Peyer's patch (tissue), 4 donors: ENCODE measurements at places on chromosomes 6 and 20. TPM values are rescaled to one million over a fixed set of nuclear protein-coding genes. Genes with fewer than 3 reads are reported as not detected.

The IRAK1BP1 gene
- 3.6 TPM for total RNA-seq

The PAX1 gene
- not detected for total RNA-seq

The KHDC1L gene
- total RNA-seq, result not detected

The MDFI gene
- 2.6 TPM for total RNA-seq

DNA sequence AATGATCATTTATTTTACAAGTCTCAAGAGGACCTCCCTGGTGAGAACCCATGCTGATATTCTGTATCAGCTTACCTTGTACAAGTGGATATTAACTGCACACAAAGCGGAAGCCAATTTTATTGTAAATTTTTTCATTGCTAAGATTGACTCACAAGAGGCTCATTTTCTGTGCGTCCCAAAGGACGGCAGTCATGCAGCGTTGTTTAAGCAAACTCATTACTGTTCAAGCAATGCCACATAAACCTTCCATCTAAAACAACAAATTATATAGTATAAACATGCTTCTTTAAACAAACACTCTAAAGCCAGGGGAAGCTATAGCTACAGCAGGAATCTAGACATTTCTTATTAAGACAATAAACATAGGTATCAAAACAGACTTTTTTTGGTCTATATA, 575.3 kb downstream of the FRK start:
- H3K36me3 ChIP-seq, result no peaks in the 10 kb centered on the region
- no peak overlapping the region for H3K27ac ChIP-seq
- no peak for DNase-seq
- no peaks in the 10 kb centered on the region for H3K4me1 ChIP-seq
- H3K27me3 ChIP-seq, result no peaks in the 10 kb centered on the region

DNA sequence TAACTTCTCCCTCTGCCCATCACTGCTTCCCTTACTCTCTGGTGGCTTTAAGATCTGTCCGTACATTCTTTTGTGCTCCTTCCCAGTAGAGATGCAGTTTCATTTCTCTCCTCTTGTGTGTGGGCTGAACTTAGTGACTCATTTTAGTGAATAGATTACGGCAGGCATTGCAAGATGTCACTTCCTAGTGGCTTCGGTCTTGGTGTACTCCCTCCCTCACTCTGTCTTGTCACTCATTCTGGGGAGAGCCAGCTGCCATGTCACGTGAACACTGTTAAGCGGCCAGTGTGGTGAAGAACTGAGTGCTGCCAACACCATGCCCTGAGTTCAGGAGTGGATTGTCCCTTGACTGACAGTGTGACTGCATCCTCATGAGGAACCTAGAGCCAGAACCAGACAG, 115.9 kb downstream of the OTOR start:
- DNase-seq, result no peak
- no peak overlapping the region for H3K27ac ChIP-seq
- H3K36me3 ChIP-seq, result no peaks in the 10 kb centered on the region
- H3K27me3 ChIP-seq, result no peaks in the 10 kb centered on the region
- H3K4me3 ChIP-seq, result no peak overlapping the region

DNA sequence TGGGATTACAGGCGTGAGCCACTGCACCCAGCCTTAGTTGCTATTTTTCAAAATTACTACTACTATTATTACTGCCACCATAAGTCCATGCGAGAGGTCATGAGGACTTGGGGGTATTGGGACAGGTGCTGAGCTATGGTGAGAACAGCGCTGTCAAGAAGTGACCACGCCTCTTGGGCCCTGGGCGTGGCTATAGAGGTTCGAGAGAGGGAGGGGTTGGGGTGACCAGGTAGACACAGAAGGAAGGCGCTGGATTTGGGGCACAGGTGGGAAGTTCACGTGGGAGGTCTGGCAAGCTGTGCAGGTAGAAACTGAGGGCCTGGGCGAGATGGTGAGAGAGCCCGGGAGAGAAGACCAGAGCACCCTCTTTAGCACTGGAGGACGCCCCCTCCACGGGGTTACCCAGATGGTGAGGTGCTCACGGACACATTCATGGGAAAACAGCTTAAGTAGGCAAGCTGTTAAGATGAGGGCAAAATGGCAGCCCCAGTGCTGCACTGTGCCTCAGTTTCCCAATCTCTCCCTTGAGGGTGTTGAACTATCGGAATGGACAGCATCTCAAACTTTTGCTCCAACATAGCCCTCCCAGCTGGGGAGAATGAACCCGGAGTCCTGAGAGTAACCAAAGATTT, 61.0 kb downstream of the RAB44 start:
- H3K27me3 ChIP-seq, result no peaks in the 10 kb centered on the region
- H3K27ac ChIP-seq, result peak overlapping the region; percentile 76

GRCh38 chr6:148943451-148943850, 196.6 kb downstream of the UST start:
- H3K4me1 ChIP-seq, result no peaks in the 10 kb centered on the region
- H3K36me3 ChIP-seq, result no peaks in the 10 kb centered on the region
- H3K27ac ChIP-seq, result no peak overlapping the region
- no peak overlapping the region for H3K4me3 ChIP-seq

GRCh38 chr20:47610247-47610944, 108.7 kb downstream of the NCOA3 start:
- no peaks in the 10 kb centered on the region for H3K36me3 ChIP-seq
- H3K4me3 ChIP-seq, result no peak overlapping the region
- no peaks in the 10 kb centered on the region for H3K27me3 ChIP-seq
- no peak for DNase-seq
- peak overlapping the region; percentile 30 for H3K27ac ChIP-seq

GRCh38 chr20:47660983-47661700, 124.1 kb downstream of the SULF2 start:
- DNase-seq, result no peak
- H3K4me3 ChIP-seq, result no peak overlapping the region
- H3K4me1 ChIP-seq, result peaks cover 16% of the 10 kb centered on the region
- no peaks in the 10 kb centered on the region for H3K27me3 ChIP-seq
- H3K27ac ChIP-seq, result no peak overlapping the region

- no peak overlapping the region for H3K27ac ChIP-seq
- H3K4me1 ChIP-seq, result no peaks in the 10 kb centered on the region
- no peak for DNase-seq
- H3K4me3 ChIP-seq, result no peak overlapping the region
Measured at GRCh38 chr6:76861403-76861802, 601.9 kb downstream of the HTR1B start.

DNA sequence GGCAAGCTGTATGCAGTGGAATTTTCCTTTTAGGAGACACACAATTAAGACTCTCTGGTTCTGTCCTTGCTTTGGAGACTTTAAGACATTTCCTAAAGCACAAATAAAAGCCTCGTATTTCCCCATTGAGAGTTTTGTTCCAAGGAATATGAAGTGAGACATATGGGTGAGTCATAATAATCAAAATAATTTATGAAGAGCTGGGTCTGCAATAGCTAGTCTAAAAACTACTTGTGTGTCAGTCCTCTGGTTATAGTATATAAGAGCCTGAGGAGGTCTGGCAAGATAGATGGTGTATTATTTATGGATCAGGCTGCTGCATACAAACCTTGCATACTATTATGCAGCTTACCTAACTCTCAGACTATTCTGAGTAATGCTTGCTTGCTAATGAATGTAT, 142.6 kb downstream of the ADGRG6 start:
- H3K27me3 ChIP-seq, result no peaks in the 10 kb centered on the region
- DNase-seq, result no peak
- no peaks in the 10 kb centered on the region for H3K36me3 ChIP-seq
- H3K4me3 ChIP-seq, result no peak overlapping the region
- no peaks in the 10 kb centered on the region for H3K4me1 ChIP-seq

- DNase-seq, result no peak
- no peak overlapping the region for H3K27ac ChIP-seq
- H3K36me3 ChIP-seq, result no peaks in the 10 kb centered on the region
- no peaks in the 10 kb centered on the region for H3K27me3 ChIP-seq
- H3K4me3 ChIP-seq, result no peak overlapping the region
Measured at GRCh38 chr6:25062070-25062811, 126.5 kb upstream of the RIPOR2 start.

GRCh38 chr20:52731093-52731492, 241.1 kb upstream of the TSHZ2 start:
- H3K4me3 ChIP-seq, result no peak overlapping the region
- no peaks in the 10 kb centered on the region for H3K36me3 ChIP-seq
- no peak for DNase-seq
- no peaks in the 10 kb centered on the region for H3K4me1 ChIP-seq
- H3K27me3 ChIP-seq, result no peaks in the 10 kb centered on the region

DNA sequence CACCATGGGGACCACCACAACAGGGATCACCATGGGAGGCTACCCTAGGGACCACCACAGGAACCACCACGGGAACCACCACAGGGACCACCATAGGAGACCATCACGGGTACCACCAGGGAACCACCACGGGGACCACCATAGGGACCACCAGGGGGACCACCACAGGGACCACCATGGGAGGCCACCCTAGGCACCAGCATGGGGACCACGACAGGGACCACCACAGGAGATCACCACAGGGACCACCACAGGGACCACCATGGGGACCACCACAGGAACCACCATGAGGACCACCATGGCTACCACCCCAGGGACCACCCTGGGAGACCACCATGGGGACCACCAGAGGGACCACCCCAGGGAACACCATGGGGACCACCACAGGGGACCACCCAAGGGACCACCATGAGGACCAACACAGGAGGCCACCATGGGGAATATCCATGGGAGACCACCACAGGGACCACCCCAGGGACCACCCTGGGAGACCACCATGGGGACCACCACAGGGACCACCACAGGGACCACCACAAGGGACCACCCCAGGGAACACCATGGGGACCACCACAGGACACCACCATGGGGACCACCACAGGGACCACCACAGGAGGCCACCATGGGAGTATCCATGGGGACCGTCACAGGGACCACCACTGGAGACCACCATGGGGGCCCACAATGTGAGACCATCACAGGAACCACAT, 67.6 kb upstream of the MPC1 start:
- no peaks in the 10 kb centered on the region for H3K4me1 ChIP-seq
- no peak overlapping the region for H3K4me3 ChIP-seq
- H3K36me3 ChIP-seq, result peaks cover 7% of the 10 kb centered on the region
- no peak for DNase-seq
- no peaks in the 10 kb centered on the region for H3K27me3 ChIP-seq

- H3K4me3 ChIP-seq, result no peak overlapping the region
- no peaks in the 10 kb centered on the region for H3K36me3 ChIP-seq
- H3K27ac ChIP-seq, result no peak overlapping the region
- H3K4me1 ChIP-seq, result no peaks in the 10 kb centered on the region
- DNase-seq, result no peak
Measured at GRCh38 chr6:139904568-139904967, 530.1 kb upstream of the CITED2 start.

GRCh38 chr6:37972994-37973757, 153.6 kb downstream of the ZFAND3 start:
- no peak overlapping the region for H3K4me3 ChIP-seq
- H3K4me1 ChIP-seq, result no peaks in the 10 kb centered on the region
- no peak overlapping the region for H3K27ac ChIP-seq

DNA sequence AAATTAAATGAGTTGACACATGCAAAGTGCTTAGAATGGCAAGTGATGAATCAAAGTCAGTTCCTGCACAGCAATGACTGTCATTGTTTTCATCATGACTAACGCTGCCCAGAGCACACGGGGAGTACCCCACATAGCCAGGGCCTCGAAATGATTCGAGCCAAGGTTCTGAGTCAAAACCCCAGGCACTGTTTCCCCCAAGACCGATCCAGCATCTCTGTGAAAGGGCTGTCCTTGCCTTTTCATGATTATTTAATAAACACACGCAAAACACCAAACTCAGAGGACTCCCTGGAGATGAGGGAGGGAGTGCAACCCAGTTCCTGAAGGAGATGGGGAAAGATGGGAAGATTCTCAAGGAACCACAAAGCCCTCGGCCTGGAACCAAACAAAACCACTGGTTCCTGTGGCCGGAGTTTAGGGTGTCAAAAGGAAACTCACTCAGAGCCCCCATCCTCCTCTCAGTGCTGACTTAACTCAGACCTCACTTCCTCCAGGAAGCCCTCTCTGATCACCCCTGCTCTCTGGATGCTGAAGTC, 3.8 kb downstream of the PREX1 start:
- no peaks in the 10 kb centered on the region for H3K27me3 ChIP-seq
- H3K4me1 ChIP-seq, result no peaks in the 10 kb centered on the region
- peak overlapping the region; percentile 7 for H3K4me3 ChIP-seq
- no peaks in the 10 kb centered on the region for H3K36me3 ChIP-seq
- DNase-seq, result no peak

- H3K27ac ChIP-seq, result peak overlapping the region; percentile 14
- no peak for DNase-seq
- H3K27me3 ChIP-seq, result no peaks in the 10 kb centered on the region
- H3K4me3 ChIP-seq, result no peak overlapping the region
Measured at GRCh38 chr6:143222801-143223231, 162.1 kb downstream of the AIG1 start.

- H3K27me3 ChIP-seq, result no peaks in the 10 kb centered on the region
- H3K4me1 ChIP-seq, result no peaks in the 10 kb centered on the region
- no peak overlapping the region for H3K27ac ChIP-seq
- H3K4me3 ChIP-seq, result no peak overlapping the region
- no peak for DNase-seq
Measured at GRCh38 chr20:2738331-2739041, 45.9 kb downstream of the EBF4 start.

- peaks cover under 1% of the 10 kb centered on the region for H3K4me1 ChIP-seq
- no peak for DNase-seq
- peaks cover 17% of the 10 kb centered on the region for H3K36me3 ChIP-seq
- no peaks in the 10 kb centered on the region for H3K27me3 ChIP-seq
- no peak overlapping the region for H3K4me3 ChIP-seq
- no peak overlapping the region for H3K27ac ChIP-seq
Measured at GRCh38 chr20:41072190-41072863, 43.7 kb downstream of the TOP1 start.

GRCh38 chr6:2305951-2306350, 60.5 kb upstream of the GMDS start:
- no peaks in the 10 kb centered on the region for H3K27me3 ChIP-seq
- no peaks in the 10 kb centered on the region for H3K36me3 ChIP-seq
- H3K4me1 ChIP-seq, result no peaks in the 10 kb centered on the region
- H3K27ac ChIP-seq, result no peak overlapping the region
- H3K4me3 ChIP-seq, result no peak overlapping the region

DNA sequence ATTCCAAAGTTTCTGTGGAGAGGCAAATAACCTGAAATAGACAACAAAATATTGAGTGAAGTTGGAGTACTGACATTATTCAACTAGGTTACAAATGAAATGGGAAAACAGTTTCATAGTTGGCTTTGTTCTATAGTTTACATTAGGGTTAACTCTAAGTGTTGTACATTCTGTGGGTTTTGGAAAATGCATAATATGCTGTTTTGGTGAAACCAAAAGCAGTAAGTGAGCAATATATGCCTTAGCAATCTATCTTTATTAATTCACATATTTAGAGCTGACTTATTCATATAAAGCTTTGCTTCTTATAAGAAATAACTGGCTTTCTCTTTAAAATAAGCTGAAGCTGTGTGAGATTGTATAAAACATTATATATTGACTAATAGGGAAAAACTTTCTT, 157.5 kb upstream of the AHI1 start:
- no peak for DNase-seq
- no peaks in the 10 kb centered on the region for H3K27me3 ChIP-seq
- no peak overlapping the region for H3K4me3 ChIP-seq
- H3K36me3 ChIP-seq, result no peaks in the 10 kb centered on the region
- H3K4me1 ChIP-seq, result no peaks in the 10 kb centered on the region

- H3K4me3 ChIP-seq, result no peak overlapping the region
- no peaks in the 10 kb centered on the region for H3K27me3 ChIP-seq
- no peak for DNase-seq
- no peak overlapping the region for H3K27ac ChIP-seq
Measured at GRCh38 chr6:6377621-6378020, 57.2 kb upstream of the F13A1 start.
